ENCODE measurements at places on chromosomes 7 and 10. TPM values are rescaled to one million over a fixed set of nuclear protein-coding genes. Genes with fewer than 3 reads are reported as not detected.

Gene FXYD4
- total RNA-seq, result not detected

Gene PNLIPRP2
- total RNA-seq, result not detected

Gene GRM3
- 155 TPM for total RNA-seq

Gene MCM10
- 2.4 TPM for total RNA-seq

Gene PBLD
- total RNA-seq, result 8.6 TPM

Gene SVOPL
- 0.82 TPM for total RNA-seq
